Activated CD8-positive, alpha-beta memory T cell treated with anti-CD3 and anti-CD28 coated beads, Interleukin-2, amount 10 ng/mL, durations not matched to agents 7 days and 5 days (primary cell): ENCODE measurements at places on chromosomes 12 and 14. TPM values are rescaled to one million over a fixed set of nuclear protein-coding genes. Genes with fewer than 3 reads are reported as not detected.

DNA sequence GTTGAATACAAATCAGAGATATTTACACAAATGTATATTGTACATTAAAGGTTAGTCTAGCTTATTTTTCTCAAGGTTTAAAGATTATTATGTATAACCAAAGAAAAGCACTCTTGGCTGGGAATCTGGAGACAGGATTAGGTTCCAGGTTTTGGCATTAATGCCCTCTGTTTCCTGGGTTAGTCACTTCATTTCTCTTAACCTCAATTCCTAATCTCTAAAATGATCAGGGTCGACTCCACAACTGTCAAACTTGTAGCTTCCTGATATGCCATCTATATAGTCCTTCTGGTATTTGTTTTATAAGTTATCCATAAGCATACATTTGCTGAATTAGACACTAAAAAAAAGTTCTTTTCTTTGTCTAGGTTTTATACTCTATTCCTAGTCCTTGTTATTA, 2.6 kb downstream of the ITPR2 start:
- H3K36me3 ChIP-seq = peaks cover 8% of the 10 kb centered on the region
- H3K4me1 ChIP-seq = peaks cover 40% of the 10 kb centered on the region
- H3K27me3 ChIP-seq = no peaks in the 10 kb centered on the region
- H3K27ac ChIP-seq = no peak overlapping the region

GRCh38 chr14:64714432-64715025, 10.3 kb downstream of the PLEKHG3 start:
- H3K27ac ChIP-seq = peak overlapping the region; percentile 35
- H3K27me3 ChIP-seq = peaks cover 16% of the 10 kb centered on the region
- no peak overlapping the region for H3K4me3 ChIP-seq
- no peak for DNase-seq
- peaks cover 35% of the 10 kb centered on the region for H3K36me3 ChIP-seq
- H3K4me1 ChIP-seq = peaks cover 33% of the 10 kb centered on the region

GRCh38 chr12:50219544-50219943, 52.4 kb upstream of the CERS5 start:
- H3K4me1 ChIP-seq = peaks cover 49% of the 10 kb centered on the region
- H3K4me3 ChIP-seq = no peak overlapping the region
- no peak overlapping the region for H3K27ac ChIP-seq
- DNase-seq = no peak

- no peaks in the 10 kb centered on the region for H3K36me3 ChIP-seq
- no peaks in the 10 kb centered on the region for H3K27me3 ChIP-seq
- H3K4me1 ChIP-seq = no peaks in the 10 kb centered on the region
- DNase-seq = no peak
- H3K4me3 ChIP-seq = no peak overlapping the region
Observed at GRCh38 chr14:85695300-85695699, 165.4 kb downstream of the FLRT2 start.

DNA sequence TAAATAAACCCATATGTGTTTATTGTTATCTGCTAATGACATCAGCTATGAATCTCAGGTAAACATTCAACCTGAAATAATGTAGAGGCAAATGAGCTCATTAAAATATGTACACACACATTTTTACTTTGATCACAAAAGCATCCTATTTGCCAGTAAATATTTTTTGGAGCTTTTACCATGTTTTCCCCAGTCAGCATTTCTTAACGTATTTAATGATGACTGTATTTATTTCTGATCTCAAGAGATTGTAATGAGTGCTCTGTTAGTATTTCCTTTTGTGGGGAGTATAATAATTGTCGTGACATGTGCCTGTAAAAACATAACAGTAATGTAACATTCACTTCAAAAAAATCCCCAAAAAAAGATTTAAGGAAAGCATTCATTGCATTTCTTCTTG, 52.1 kb downstream of the FRMD6 start:
- H3K4me1 ChIP-seq = no peaks in the 10 kb centered on the region
- H3K27me3 ChIP-seq = peaks cover 4% of the 10 kb centered on the region
- no peak for DNase-seq
- no peaks in the 10 kb centered on the region for H3K36me3 ChIP-seq
- H3K27ac ChIP-seq = no peak overlapping the region

GRCh38 chr12:66117242-66117641, 13.3 kb downstream of the LLPH start:
- H3K36me3 ChIP-seq = peaks cover 20% of the 10 kb centered on the region
- H3K27ac ChIP-seq = no peak overlapping the region
- no peak overlapping the region for H3K4me3 ChIP-seq
- DNase-seq = no peak
- H3K4me1 ChIP-seq = peaks cover 18% of the 10 kb centered on the region

GRCh38 chr14:24699052-24699451, 65.1 kb upstream of the GZMB start:
- H3K27me3 ChIP-seq = no peaks in the 10 kb centered on the region
- no peak for DNase-seq
- no peak overlapping the region for H3K4me3 ChIP-seq
- H3K4me1 ChIP-seq = peaks cover 16% of the 10 kb centered on the region
- peaks cover 4% of the 10 kb centered on the region for H3K36me3 ChIP-seq

DNA sequence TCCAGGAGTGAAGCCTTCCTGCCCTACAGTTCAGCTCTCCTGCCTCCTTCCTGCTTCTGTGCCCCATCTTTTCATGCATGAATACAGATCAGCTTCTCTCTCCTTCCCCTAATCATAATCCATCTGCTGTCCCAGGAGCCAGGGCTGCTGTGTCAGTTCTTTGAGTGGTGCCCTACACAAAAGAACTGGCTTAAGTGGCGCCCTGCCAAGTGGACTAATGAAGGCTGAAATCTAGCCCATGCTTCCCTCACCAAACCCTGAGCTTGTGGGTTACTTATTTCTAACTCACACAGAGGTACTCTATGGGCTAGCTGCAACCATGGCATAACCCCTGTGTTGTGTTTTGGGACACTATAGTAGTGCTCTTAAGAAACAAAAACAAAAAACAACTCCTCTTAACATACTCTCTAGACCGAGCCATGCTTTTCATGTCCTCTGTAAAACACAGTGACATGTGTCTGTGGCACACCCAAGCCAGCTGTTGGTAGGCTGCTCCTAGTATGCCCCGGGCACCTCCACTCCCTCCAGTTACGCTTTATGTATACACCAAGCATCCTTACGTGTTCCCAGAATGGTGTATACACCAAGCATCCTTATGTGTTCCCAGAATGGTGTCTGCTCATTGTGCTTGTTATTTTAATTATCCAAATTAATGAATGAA, 19.3 kb upstream of the ETV6 start:
- H3K36me3 ChIP-seq = no peaks in the 10 kb centered on the region
- DNase-seq = no peak
- H3K4me3 ChIP-seq = no peak overlapping the region
- H3K4me1 ChIP-seq = no peaks in the 10 kb centered on the region
- no peak overlapping the region for H3K27ac ChIP-seq
- H3K27me3 ChIP-seq = peaks cover 1% of the 10 kb centered on the region

GRCh38 chr12:41067941-41068645, 120.0 kb upstream of the PDZRN4 start:
- no peak for DNase-seq
- H3K4me1 ChIP-seq = no peaks in the 10 kb centered on the region
- H3K36me3 ChIP-seq = no peaks in the 10 kb centered on the region
- no peak overlapping the region for H3K27ac ChIP-seq
- no peak overlapping the region for H3K4me3 ChIP-seq

DNA sequence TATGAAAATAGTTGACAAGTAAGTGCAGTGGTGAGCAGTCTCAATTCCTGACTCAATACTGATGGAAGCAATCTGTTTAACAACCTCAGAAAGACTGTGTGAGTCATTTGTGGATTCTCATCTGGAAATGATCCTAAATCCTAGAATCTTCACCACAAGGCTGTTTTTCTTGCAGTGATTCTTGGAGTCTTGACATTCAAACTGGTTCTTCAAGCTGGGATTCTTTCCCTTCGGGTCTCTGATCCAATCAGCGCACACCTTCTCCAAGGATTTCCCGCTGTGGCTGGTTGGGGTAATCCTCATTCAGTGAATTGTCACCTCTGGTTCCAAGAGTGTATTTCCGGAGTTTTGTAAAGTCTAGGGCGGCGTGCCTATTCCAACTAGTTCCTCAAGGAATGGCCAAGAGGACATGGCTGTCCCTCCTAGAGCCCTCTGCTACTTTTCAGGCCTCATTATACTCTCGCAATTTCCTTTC, 37.7 kb upstream of the FOXJ2 start:
- DNase-seq = no peak
- peaks cover 7% of the 10 kb centered on the region for H3K36me3 ChIP-seq
- peaks cover 27% of the 10 kb centered on the region for H3K4me1 ChIP-seq
- H3K27me3 ChIP-seq = no peaks in the 10 kb centered on the region
- no peak overlapping the region for H3K4me3 ChIP-seq

GRCh38 chr12:49534731-49535278, 4.0 kb upstream of the KCNH3 start:
- H3K36me3 ChIP-seq = no peaks in the 10 kb centered on the region
- peak; percentile 31 for DNase-seq
- H3K4me3 ChIP-seq = no peak overlapping the region
- H3K27ac ChIP-seq = no peak overlapping the region
- H3K4me1 ChIP-seq = peaks cover 7% of the 10 kb centered on the region

DNA sequence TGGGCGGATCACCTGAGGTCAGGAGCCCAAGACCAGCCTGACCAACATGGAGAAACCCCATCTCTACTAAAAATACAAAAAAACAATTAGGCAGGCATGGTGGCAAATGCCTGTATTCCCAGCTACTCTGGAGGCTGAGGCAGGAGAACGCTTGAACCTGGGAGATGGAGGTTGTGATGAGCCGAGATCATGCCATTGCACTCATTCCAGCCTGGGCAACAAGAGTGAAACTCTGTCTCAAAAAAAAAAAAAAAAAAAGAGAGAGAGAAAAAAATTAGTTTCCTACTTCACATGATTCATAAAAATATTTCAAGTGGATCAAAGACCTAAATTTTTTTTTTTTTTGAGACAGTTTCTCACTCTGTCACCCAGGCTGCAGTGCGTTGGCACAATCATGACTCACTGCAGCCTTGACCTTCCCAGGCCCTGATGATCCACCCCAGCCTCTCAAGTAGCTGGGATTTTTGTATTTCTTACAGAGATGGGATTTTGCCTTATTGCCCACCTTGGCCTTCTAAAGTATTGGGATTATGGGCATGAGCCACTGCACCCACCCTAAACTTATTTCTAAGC, 24.9 kb downstream of the FCF1 start:
- H3K4me3 ChIP-seq = no peak overlapping the region
- no peak overlapping the region for H3K27ac ChIP-seq
- DNase-seq = no peak
- H3K4me1 ChIP-seq = no peaks in the 10 kb centered on the region
- no peaks in the 10 kb centered on the region for H3K27me3 ChIP-seq

DNA sequence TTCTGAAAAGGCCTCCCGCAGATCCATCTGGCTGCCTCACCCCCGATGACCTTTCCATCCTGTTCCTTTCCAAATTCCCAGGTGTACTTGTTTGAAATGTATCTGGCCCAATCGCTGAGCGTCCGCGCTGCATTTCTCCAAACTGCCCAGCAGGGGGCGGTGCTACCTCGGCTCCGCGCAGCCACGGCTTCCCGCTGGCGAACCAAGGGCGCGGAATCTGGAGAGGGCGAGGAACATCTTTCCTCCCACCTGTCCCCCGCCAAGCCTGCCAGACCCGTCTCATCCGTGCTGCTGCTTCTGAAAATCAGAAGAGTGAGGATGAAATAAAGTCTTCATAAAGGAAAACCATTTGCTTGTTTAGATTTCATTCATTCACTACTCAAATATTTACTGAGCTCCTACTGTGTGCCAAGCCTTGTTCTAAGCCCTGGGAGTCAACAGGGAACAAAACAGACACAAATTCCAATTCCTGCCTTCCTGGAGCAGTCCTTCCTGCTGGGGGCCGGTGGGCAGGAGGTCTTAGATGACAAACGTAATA, 16.8 kb upstream of the MYL2 start:
- no peak overlapping the region for H3K27ac ChIP-seq
- peaks cover 4% of the 10 kb centered on the region for H3K4me1 ChIP-seq
- no peaks in the 10 kb centered on the region for H3K36me3 ChIP-seq
- peak; percentile 51 for DNase-seq
- H3K4me3 ChIP-seq = no peak overlapping the region

DNA sequence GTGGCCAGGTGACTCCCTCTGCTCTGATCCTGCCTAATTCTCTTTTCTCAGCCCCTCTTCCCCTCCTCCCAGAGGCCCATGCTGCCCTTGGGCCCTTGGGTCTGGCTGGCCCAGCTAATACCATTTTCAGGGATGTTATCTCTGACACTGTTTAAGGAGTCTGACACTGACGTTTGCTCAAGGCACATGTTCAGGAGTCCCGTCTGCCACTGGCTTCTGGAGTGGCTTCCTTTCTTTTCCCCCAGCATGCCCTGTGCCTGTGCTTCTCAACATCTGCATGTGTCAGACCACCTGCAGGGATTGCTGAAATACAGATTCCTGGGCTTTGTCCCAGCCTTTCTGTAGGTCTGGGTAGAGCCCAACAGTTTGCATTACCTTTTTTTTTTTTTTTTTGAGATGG, 128.9 kb downstream of the BCL11B start:
- H3K4me1 ChIP-seq = no peaks in the 10 kb centered on the region
- no peak for DNase-seq
- H3K36me3 ChIP-seq = no peaks in the 10 kb centered on the region
- no peak overlapping the region for H3K27ac ChIP-seq
- no peaks in the 10 kb centered on the region for H3K27me3 ChIP-seq

DNA sequence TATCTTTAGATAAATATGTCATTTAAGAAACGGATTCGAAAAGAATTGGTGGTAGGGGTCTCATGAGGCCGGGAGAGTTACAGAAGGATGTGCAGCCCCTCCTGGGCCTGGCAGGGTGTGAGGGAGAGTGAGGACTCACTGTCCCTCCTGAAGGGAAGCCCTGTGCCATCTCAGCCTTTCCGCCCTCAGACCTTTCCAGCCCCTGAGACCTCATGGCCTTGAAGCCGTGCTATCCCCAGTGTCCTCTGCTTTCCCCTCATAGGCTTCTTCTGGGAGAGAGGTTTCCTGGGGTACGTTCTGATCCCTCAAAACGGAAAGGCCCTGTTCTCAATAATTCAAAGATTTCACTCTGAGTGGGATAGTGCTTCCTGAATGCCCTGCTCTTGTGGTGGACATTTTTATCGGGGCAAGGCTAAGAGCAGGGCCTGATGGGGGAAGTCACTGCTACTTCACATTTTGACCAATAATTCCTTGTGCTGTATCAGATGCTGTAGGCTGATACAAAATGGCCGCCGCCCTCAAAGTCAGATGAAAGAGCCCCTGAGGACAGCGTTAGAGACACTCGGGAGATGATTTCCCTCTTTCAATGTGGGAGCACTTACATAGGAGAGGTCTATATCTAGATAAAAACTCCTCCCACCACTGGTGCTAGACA, 1.3 kb downstream of the CD4 start:
- H3K27me3 ChIP-seq = peaks cover 21% of the 10 kb centered on the region
- no peak for DNase-seq
- no peaks in the 10 kb centered on the region for H3K36me3 ChIP-seq

GRCh38 chr12:3110578-3110977, 33.4 kb downstream of the TSPAN9 start:
- no peak for DNase-seq
- H3K27ac ChIP-seq = no peak overlapping the region
- H3K36me3 ChIP-seq = no peaks in the 10 kb centered on the region
- no peaks in the 10 kb centered on the region for H3K4me1 ChIP-seq
- peaks cover 11% of the 10 kb centered on the region for H3K27me3 ChIP-seq
- H3K4me3 ChIP-seq = no peak overlapping the region

GRCh38 chr12:97548931-97549330, 86.3 kb downstream of the RMST start:
- no peaks in the 10 kb centered on the region for H3K4me1 ChIP-seq
- H3K4me3 ChIP-seq = no peak overlapping the region
- DNase-seq = no peak
- H3K27ac ChIP-seq = no peak overlapping the region
- H3K27me3 ChIP-seq = no peaks in the 10 kb centered on the region

Gene FGF6
- total RNA-seq = not detected

Gene IFNG-AS1
- 0.38 TPM for total RNA-seq

Gene DLST
- total RNA-seq = 106 TPM

Gene KRT73
- total RNA-seq = not detected

Gene MBIP
- total RNA-seq = 21.0 TPM

Gene MDGA2
- not detected for total RNA-seq
